ENCODE measurements at places on chromosomes 1 and 21. TPM values are rescaled to one million over a fixed set of nuclear protein-coding genes. Genes with fewer than 3 reads are reported as not detected.

FCRL2 gene
- total RNA-seq: not detected

PEX14 gene
- 15.2 TPM for total RNA-seq

WNT2B gene
- total RNA-seq: 0.21 TPM

KANK4 gene
- total RNA-seq: 0.32 TPM

PDZK1 gene
- total RNA-seq: 0.90 TPM

RAB25 gene
- not detected for total RNA-seq

SELL gene
- 0.20 TPM for total RNA-seq

OR2L8 gene
- total RNA-seq: not detected

KPRP gene
- not detected for total RNA-seq

ILDR2 gene
- total RNA-seq: not detected

CD34 gene
- not detected for total RNA-seq

LCE1B gene
- not detected for total RNA-seq

RBM11 gene
- not detected for total RNA-seq

MFAP2 gene
- total RNA-seq: 0.95 TPM

AMPD2 gene
- 21.1 TPM for total RNA-seq

ZNF648 gene
- not detected for total RNA-seq

PSEN2 gene
- 28.0 TPM for total RNA-seq

PPFIA4 gene
- 0.43 TPM for total RNA-seq

BRDT gene
- not detected for total RNA-seq

GFI1 gene
- total RNA-seq: 0.20 TPM

PROX1 gene
- 0.07 TPM for total RNA-seq

DDR2 gene
- 0.47 TPM for total RNA-seq

CASQ1 gene
- total RNA-seq: not detected
